M059J (cell line): ENCODE measurements at places on chromosomes 2 and 18.

- no peak for DNase-seq
Measured at GRCh38 chr2:190920085-190920484, 39.5 kb downstream of the GLS start.

DNA sequence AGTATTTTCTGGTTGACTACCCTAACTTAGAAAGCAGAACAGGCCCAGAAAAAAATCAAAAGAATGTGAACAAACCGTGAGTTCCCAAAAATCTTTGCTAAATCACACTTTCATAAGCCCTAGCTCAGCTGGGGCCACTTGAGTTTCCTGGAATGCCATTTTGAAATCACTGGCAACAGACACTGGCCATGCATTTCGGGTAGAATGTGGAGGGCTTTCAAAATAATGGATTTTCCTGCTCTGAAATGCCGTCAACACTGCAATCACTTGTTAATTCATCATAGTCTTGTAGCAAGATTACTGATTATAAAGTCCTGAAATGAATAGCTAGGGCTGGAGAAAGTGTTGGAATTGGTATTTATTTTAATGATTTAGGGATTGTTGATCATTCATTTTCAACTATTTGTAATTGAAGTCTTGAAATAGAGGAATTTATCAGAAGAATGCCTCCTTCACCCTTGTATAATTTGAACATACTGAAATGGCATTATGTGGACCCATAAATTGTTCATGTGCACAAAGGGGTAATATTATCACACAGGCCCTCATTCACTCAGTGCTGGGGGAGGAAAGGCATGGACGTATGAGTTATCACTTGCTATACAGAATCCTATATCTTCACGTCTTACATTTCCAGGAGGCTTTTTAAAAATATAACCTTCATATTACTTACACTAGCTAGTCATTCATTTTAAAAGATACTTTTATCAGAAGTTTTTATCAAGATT lies 134.8 kb downstream of the DTNA start:
- DNase-seq: no peak

- DNase-seq: no peak
Measured at GRCh38 chr2:218387369-218388194, 5.5 kb downstream of the SLC11A1 start.

GRCh38 chr2:233481368-233482142 lies 85.0 kb downstream of the USP40 start:
- DNase-seq: no peak

DNA sequence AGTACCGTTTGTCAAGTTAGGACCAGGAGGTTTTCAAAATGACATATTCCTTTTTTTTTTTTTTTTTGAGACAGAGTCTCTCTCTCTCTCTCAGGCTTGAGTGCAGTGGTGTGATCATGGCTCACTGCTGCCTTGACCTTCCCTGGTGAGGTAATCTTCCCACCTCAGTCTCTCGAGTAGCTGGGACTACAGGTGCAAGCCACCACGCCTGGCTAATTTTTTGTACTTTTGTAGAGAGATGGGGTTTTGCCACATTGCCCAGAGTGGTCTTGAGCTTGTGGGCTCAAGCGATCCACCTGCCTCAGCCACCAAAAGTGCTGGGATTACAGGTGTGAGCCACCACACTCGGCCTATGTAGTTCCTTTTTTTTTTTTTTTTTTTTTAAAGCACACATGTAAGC lies 127.9 kb upstream of the SEC11C start:
- DNase-seq: no peak

- no peak for DNase-seq
Measured at GRCh38 chr2:55283083-55283482, 14.1 kb upstream of the MTIF2 start.

GRCh38 chr2:85765081-85765731 lies 11.4 kb downstream of the ATOH8 start:
- peak; percentile 81 for DNase-seq

GRCh38 chr2:55155764-55156281 lies 76.3 kb downstream of the CLHC1 start:
- DNase-seq: peak; percentile 84

DNA sequence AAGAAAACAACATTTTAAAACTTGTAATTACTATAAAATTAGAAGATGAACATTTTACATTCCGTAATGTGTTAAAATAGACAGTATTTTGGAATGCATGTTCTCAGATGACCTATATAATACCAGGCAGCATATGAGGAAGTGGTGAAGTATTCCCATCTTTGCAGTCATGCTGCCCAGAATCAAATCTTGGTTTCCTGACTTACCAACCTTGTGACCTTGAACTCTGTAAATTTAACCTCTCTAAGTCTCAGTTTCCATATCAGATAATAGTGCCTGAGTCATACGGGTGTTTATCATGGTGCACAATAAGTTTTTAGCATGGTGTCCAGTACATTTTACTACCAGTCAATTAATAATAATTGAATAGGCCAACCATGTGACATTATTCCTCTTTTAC lies 7.3 kb upstream of the GALM start:
- no peak for DNase-seq

DNA sequence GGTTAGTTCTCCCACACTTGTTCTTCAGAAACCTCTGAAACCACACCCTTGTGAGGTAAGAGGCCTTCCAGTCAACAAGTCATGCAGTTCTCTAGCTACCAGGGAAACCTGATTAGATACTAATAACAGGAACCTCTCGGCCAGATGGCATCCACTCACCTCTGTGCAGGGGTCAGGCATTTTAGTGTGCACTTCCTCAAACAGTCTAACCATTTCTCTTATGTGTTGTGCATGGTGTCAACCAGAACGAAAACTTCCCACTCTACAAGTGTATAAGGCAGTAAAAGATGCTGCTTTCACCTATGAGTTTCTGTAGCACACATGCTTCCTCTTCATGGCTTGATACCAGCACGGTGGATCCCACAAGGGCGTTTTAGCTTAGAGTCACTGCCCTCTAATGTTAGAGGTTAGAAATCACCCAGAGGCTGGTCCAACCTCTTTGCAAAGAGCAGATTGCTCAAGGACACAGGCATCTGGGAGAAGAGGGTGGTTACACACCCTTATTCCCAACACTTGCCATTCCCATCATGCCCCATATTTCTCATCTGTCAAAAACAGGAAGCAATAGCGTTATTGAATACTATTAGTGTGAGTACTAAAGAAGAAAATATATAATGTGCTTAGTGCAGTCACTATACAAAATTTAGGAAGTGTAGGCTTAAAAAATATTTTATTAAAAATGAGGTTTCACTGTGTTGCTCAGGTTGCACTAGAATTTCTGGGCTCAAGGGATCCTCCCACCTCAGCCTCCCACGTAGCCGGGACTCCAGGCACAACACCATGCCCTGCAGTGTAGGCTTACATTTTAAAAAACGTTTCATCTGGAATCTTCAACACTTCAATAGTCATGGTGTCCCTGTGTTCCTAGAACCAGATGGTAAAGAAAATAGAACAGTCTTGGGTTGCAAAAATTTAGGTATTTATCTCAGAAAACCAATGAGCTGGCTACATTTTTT lies 34.5 kb upstream of the RAB31 start:
- DNase-seq: peak; percentile 78

DNA sequence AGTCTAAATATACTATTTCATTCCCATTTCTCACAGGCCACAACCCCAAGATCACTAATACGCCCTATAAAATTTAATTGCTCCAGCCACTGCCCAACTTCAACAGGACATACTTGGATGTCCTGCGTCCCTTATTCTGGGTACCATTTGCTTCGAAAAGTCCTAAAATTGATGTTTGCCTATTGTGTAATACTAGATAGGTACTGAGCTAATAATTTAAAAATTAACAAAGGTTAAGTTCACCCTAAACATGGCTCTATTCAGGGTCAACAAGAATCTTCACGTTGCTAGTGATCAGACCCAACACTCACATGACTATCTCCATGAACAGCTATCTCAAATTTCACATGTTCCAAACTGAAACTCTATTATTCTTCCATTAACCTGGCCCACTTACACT lies 296.4 kb upstream of the RND3 start:
- DNase-seq: no peak

DNA sequence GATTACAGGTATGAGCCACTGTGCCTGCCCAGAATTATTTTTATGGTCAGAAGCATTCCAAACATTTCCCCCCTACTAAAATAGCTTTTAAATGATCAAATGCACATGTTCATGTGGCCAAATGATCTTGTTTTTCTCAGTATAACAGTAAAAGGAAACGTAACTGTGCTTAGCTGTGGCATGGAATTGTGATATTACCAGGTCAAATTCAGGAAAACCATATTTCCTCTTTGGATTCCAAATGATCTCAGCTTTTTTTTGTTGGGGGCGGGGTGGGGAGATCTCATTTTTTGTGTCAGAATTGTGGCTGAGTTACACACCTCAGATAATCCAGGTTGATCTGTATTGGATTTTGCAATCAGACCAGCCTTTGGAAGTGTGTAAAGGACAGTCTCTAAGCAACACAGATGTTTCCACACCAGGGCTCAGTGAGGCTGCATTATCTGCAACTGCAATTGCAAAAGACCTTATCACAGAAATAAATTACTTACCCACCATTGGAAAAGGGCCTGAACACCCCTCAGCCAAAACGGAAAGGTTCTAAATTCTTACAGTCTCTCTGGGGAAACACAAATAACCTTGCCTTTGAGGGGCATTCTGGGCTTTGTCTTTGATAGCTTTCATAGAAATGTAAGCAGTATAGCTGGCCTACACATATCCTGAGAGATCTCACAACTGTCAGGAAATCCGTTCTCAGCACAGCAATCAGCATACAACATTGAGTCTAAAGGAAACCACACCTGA lies 8.4 kb downstream of the CASP10 start:
- no peak for DNase-seq

DNA sequence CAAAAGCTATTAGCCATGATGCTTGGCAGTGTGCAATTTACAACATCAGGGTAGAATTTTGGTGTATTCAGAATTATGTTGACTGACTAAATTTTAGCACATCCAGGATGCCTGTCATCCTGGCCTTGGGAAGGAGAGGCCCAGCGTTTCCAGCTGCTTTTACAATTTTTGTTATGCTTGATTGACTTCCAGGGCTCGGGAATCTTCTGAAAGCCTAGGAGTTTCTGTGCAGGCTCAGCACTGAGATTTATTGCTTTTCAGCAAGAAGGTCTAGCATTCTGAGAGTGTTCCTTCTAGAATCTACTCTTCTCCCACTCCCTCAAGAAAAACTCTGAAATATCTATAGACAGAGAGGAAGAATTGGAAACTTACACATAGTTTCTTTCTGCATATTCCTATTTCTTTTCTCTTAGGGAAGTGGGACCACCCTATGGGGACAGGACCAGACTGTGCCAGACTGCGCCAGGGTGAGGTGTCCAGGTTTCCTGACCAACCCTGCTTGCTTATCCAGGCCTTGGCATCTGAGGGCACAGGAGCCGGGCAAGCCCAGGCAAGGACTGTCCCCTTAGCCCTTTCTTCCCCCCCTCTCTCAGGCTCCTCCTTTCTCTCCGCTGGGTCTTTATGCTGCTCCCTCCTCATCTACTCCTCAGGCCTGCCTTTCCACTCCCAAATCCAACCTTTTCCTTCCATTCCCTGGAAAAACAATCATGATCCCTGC lies 26.9 kb downstream of the MAIP1 start:
- no peak for DNase-seq

- DNase-seq: peak; percentile 8
Measured at GRCh38 chr18:26159353-26159752, 25.7 kb downstream of the PSMA8 start.

DNA sequence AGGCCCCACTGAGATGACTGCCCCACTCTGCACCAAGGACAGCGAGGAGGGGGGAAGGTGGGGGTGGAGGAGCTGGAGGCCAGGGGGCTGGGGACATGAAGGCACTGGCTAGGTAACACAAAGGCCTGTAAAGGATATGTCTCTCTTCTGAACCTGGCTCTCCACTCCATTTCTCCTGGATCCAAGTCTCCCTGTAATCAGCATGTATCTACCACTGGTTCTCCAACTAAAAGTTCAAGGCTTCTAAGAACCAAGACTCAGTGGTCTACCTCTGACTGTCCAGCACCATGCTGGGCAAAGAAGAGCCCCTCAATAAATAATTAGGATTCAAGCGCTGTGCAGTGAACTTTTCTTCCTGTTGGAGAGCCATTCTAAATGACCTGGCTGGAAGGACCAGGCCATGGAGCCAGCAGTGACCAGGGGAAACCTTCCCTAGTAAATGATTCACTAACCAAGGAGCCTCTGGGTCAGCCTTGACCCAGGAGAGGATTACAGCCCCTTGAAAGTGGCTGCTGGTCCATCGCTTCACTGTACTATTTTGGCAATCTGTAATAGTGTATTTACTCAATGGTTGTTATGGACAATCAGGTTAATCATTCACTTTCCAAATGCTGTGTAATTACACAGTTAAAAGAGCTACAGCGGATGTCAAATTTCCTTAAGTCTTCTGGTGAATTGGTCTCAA lies 73.2 kb downstream of the BCL11A start:
- no peak for DNase-seq

DNA sequence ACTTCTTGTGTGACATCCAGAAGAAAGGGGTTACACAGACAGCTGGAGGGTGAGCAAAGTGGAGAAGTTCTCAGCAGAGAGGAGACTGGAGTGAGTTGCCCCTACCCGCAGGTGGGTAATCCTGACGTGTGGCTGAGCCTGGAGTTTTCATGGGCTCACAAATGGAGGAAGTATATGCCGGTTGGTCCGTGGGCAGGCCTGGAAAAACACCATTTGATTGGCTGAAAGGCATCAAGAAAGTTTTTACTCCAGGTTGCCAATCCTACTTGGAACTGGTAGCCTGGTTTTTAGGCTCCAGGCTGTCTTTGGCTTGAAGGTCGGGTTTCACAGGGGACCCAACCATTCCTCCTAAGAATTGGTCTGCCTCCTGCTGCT lies 1177.4 kb upstream of the LRRTM1 start:
- peak; percentile 85 for DNase-seq

GRCh38 chr18:11071300-11071699 lies 78.1 kb downstream of the PIEZO2 start:
- no peak for DNase-seq

- no peak for DNase-seq
Measured at GRCh38 chr2:168804214-168804613, 1.8 kb downstream of the NOSTRIN start.

GRCh38 chr18:13550418-13551304 lies 175.7 kb downstream of the FAM210A start:
- DNase-seq: no peak

DNA sequence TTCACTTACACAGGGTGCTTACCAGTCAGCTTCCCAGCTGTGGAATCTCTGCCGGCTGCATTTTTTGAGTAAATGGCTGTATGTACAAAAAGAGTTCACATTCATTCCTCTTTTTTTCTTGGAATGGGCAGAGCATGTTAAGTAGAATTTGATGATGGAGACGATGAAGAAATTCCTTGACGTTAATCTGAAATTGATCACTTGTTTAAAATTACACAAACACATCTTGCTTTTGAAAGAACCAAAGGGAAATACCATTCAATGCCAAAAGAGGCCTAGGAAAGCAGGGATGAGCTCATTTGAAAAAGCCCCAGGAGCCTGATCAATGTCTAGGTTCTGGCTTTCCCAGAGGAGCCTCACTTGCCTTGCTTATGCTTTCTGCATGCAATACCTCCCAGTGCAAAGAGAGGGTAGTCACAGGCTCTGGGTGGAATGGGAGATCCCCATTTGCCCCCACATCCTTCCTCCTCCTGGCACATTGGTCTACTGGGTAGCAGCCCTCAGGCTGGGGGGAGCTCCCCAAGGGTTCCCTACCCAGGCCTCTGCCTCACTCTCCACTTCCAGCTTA lies 12.3 kb upstream of the SMAD7 start:
- no peak for DNase-seq

GRCh38 chr18:35875566-35875965 lies 96.9 kb upstream of the RMP24 start:
- DNase-seq: no peak
